ENCODE measurements at places on chromosomes 6 and 20.

GRCh38 chr20:58654337-58654736, 3.3 kb downstream of the STX16 start:
- no peak for DNase-seq

GRCh38 chr6:88840796-88841539, 122.5 kb downstream of the RNGTT start:
- no peak for DNase-seq

DNA sequence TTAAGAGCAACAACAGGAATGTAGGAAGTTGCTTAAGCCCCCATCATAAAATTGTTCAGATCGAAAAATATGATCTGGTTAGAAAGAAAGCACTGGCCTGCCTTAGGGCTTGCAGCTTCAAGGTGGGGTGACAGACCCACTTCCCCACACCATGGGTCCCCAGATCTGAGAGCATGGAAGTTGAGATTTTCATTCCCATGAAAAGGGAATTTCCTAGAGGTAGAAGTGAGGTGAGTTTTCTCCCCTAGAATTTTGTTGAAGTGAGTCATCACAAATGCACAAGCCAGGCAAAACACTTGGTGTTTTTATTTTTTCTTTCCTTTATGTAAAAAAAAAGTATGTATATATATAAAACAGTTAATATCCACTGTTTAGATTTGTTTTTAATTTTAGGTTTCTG, 213.6 kb upstream of the SUPT3H start:
- no peak for DNase-seq

DNA sequence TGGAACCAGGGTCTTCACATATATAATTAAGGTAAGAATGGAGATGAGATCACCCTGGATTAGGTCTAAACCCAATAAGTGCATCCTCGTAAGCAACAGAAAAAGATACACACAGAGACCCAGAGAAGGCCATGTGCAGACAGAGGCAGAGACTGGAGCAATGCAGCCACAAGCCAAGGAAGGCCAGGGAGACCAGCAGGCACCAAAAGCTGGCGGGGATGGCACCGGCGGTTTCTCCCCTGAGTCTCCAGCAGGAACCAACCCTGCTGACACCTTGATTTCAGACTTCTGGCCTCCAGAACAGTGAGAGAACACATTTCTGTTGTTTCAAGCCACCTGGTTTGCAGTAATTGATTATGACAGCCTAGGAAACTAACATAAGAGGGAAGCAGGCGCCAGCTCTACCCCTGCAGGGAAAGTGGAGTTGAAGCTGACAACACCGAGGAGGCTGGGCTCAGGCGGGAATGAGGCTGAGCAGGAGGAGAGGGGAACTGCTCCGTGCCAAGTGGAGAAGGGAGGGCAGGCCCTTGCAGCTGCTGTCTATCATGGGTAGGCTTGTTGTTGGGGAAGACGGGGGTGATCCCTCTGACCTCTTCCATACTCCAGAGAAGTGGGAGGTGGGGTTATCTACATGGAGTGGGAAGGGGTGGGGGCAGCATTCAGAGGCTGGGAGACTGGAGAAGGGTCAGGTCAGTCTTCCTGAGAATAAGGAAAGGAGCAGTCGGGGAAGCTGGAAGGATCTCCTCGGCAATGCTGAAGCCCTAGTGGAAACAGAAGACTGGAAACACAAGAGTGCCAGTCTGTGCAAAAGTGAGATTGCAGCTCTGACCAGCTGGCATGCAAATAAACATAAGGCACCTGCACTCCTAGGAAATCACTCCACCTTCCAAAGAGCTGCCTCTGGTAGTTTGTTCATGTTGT, 72.7 kb downstream of the NFATC2 start:
- DNase-seq, result no peak

DNA sequence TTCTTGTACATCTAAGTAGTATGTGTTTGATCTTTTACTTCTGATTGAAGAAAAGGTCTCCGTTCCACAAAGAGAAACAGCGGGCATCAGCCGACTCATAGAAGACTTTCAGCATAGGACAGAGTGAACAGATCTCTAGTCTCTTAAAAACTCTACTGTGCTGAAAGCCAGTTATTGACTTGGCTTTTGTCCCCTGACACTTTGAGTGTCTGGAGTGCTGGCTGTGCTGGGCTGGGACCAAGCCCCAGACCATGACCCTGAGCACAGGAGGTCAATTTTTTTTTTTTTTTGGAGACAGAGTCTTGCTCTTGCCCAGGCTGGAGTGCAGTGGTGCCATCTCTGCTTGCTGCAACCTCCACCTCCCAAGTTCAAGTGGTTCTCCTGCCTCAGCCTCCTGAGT, 27.8 kb downstream of the MYBL2 start:
- no peak for DNase-seq

- DNase-seq, result no peak
Observed at GRCh38 chr6:101762851-101763250, 369.3 kb downstream of the GRIK2 start.

- DNase-seq, result no peak
Observed at GRCh38 chr20:63530788-63531160, 6.4 kb downstream of the PTK6 start.

GRCh38 chr20:62586799-62587198, 55.5 kb upstream of the SLCO4A1 start:
- no peak for DNase-seq

- DNase-seq, result no peak
Observed at GRCh38 chr20:24731312-24731711, 217.8 kb upstream of the CST7 start.

- DNase-seq, result no peak
Observed at GRCh38 chr20:23005776-23006175, 29.3 kb upstream of the SSTR4 start.

DNA sequence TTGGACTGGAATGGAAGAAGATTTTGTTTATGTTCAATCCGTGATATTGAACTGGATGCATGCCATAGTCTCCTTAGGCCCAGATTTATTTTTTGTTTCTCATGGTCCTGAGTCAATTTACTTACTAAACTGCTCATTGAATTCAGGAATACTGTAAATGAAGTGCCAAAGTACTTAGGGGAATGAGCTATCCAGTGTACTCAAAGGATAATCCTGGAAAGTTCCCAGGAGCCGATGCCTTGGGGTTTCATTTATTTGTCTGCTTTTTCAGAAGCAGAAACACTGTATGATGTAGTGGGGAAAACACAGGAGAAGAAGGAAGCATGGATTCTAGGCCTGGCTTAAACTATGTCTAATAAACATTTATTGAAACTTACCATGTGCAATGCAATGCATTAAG, 56.1 kb upstream of the THEMIS start:
- no peak for DNase-seq
